ENCODE measurements at places on chromosomes 2 and 18.

DNA sequence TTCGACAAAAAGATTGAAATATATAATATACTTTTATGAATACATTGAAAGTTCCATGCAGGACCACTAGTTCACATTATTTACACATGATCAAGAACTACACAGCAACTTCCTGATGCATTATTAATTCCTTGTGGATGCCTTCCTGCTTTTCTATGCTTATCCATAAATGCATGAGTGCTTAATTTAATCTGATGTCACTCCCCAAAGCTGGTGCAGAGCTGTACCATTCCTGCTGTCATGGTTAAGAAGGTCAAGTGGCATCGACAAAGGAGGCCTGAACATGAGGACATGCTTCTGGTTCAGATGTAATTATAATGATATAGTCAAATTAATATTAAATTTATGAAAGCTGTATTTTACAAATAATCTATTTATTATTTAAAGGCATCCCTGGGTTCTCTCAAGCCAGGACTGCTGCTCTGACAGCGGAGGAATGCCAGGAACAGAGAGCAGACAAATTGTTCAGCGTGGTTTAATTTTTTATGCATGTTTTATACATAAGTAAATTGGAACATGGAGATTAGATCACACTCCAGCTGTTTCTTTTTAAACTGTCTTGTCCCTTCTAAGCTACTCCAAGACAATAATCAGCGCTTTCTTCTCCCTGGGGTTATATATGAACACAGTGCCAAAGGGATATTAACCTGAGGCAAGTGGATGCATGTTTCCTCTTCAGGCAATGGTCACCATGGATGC is 307.3 kb upstream of the CNTNAP5 start:
- H3K36me3 ChIP-seq = no peaks in the 10 kb centered on the region
- H3K27me3 ChIP-seq = no peaks in the 10 kb centered on the region
- no peak overlapping the region for H3K27ac ChIP-seq
- DNase-seq = no peak
- no peak overlapping the region for H3K4me3 ChIP-seq
- H3K4me1 ChIP-seq = no peaks in the 10 kb centered on the region

- H3K4me3 ChIP-seq = peak overlapping the region; percentile 99
- no peaks in the 10 kb centered on the region for H3K27me3 ChIP-seq
- H3K36me3 ChIP-seq = peaks cover 14% of the 10 kb centered on the region
- DNase-seq = no peak
These were observed 2.4 kb downstream of the MARS2 start for GRCh38 chr2:197707316-197708213.

DNA sequence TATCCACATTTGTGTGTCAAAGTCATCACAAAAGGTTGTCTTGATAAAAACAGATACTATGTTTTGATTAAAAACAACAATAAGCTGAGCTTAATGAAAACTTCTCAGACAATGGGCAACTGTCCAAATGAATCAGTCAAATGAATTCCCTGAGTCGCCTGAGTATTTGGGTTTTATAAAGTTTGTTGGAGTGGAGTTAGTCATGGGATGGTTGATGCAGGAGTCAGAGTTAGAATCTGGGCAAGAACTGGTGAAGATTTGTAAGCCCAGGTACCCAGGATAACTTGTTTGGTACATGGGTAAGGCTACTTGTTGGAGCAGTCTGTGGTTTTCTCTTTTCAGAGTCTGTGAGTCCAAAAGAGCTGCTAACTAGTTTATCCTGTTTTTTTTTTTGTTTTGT is 34.4 kb upstream of the RAPGEF4 start:
- no peak for DNase-seq
- no peaks in the 10 kb centered on the region for H3K4me1 ChIP-seq
- H3K27me3 ChIP-seq = no peaks in the 10 kb centered on the region

DNA sequence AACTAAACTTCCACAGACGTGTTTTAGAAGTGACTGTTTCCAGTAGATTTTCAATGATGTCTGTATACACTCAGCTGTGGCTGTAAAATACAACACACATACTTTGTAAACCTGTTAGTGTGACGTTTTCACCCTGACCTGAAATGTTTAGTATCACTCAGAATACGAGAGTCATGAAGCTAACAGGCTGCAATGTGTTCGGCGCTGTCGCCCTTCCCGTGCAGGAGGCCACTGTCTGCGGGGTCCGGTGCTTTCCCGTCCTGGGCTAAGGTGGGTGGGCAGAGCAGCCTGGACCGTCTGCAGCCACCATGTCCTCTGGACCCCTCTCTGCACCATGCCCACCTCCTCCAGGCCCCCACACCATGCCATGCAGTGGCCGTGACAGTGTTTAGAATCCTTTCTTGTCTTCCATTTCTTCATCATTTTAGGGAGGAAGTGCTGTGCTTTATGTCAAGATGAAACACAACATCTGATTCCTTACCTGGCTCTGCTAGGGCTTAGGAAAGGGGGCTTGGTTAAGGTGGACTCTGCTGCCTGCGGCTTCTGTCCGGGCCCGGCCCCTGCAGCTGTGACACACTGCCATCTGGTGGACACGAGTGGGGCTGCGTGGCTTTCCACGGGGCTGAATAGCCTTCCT is 53.8 kb upstream of the RBM44 start:
- H3K36me3 ChIP-seq = peaks cover 60% of the 10 kb centered on the region
- peaks cover 40% of the 10 kb centered on the region for H3K4me1 ChIP-seq
- H3K27ac ChIP-seq = no peak overlapping the region
- no peaks in the 10 kb centered on the region for H3K27me3 ChIP-seq

DNA sequence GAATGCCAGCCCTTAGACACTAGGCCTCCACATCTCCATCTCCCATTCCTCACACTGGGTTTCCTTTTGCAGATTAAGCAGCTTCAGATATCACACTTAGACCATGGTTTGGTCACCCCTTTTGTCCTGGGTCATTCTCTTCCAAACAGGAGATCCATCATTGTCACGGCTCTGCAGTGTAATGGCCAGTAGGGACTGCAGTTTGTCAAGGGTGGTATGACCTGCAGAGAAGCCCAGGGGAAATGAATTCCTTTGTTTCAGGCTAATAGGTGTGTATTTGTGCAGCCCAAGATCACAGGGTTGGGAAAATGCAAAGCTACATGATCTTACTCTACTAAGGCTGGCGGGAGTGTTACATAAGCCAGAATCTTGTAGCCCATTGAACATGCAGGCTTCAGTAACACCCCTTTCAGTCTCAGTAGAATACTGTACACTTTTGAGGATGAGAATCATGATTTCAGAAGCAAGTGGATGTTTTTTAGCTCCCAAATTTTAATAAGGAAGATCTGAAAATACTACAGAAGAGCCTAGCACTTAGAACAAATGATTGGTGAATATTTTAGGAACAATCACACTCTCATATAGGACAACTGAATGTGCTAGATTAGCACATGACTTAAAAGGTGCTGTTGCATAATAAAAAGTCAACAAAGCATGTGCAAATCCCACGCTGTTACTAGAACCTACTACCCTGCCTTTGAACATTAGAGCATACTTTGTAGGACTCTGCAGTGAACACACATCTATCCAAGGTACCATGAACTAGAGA is 24.0 kb upstream of the LPIN1 start:
- H3K4me1 ChIP-seq = no peaks in the 10 kb centered on the region
- DNase-seq = no peak
- H3K27me3 ChIP-seq = no peaks in the 10 kb centered on the region
- no peaks in the 10 kb centered on the region for H3K36me3 ChIP-seq

- no peak for DNase-seq
- H3K4me1 ChIP-seq = no peaks in the 10 kb centered on the region
- no peak overlapping the region for H3K4me3 ChIP-seq
- no peak overlapping the region for H3K27ac ChIP-seq
These were observed 9.8 kb downstream of the KIF1A start for GRCh38 chr2:240810199-240810598.

GRCh38 chr2:143823296-143823695 is 694.1 kb downstream of the ARHGAP15 start:
- no peaks in the 10 kb centered on the region for H3K27me3 ChIP-seq
- no peaks in the 10 kb centered on the region for H3K4me1 ChIP-seq
- H3K27ac ChIP-seq = no peak overlapping the region
- H3K36me3 ChIP-seq = no peaks in the 10 kb centered on the region
- DNase-seq = no peak

- DNase-seq = no peak
- H3K27me3 ChIP-seq = no peaks in the 10 kb centered on the region
- H3K4me3 ChIP-seq = peak overlapping the region; percentile 45
- peaks cover 18% of the 10 kb centered on the region for H3K4me1 ChIP-seq
- H3K27ac ChIP-seq = no peak overlapping the region
- no peaks in the 10 kb centered on the region for H3K36me3 ChIP-seq
These were observed 78.0 kb upstream of the RPL31 start for GRCh38 chr2:100924122-100924519.

DNA sequence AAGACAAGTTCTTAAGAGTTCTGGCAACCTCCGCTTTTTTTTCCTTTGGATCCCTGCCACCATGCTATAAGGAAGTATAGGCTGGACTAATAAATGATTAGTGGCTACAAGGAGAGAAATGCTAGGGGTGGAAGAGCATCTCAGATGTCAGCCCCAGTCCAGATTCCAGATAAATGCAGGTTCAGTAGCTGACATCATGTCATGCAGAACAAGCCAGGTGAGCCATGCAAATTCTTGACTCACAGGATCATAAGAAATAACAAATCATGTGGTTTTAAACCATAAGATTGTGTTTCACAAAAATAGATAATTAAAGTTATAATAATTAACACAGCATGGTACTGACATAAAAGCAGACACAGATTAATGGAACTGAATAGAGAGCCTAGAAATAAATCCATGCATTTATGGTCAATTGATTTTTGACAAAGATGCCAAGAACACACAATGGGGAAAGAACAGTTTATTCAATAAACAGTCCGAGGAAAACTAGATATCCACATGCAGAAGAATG is 152.9 kb upstream of the SESTD1 start:
- H3K27me3 ChIP-seq = no peaks in the 10 kb centered on the region
- no peak overlapping the region for H3K27ac ChIP-seq
- H3K36me3 ChIP-seq = no peaks in the 10 kb centered on the region
- no peak for DNase-seq
- H3K4me1 ChIP-seq = no peaks in the 10 kb centered on the region

Data from CD4-positive, alpha-beta T cell (primary cell).